ENCODE measurements at places on chromosomes 6 and 20.

- no peak for DNase-seq
Observed at GRCh38 chr6:163797296-163797845, 382.9 kb downstream of the QKI start.

DNA sequence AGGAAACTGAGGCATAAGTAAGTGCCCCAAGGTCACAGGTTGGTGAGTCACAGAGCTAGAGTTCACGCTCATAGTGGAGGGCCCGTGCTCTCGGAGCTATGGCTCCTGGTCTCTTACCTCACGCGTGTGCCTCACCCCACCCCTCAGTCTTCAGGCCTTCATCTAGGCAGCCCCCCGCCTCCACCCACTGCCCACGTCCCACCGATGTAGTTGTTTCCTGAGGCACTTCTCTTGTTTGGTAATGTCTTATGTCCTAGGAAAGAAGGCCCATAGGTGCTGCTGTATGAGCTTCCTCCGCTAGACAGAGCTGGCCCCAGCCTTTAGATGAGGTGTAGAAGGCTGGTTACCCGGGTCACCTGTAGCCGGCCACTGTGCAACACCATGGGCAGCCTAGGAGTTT lies 5.1 kb downstream of the RIPK1 start:
- DNase-seq = no peak

- DNase-seq = no peak
Observed at GRCh38 chr20:8735674-8736073, 333.2 kb upstream of the PLCB4 start.

GRCh38 chr20:19121463-19121862 lies 91.0 kb upstream of the SLC24A3 start:
- no peak for DNase-seq

DNA sequence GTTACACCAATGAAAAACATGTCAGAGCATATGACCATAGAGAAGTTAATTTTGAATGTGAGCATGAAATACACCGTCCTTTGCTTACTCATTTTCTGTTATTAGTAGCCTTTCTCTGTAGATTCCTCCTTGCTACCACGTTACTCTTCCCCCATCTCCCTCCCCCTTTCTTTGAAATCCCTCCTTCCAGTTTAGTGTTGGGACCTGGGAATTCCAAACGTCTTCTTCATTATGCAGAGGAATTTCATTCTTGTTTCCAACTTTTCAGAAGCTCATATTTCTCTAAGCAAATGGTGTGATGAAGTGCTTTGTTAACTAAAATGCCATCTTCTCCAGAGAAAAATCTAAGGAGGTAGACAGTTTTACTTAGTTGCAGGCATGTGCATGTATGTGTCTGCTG lies 122.4 kb downstream of the MCHR2 start:
- no peak for DNase-seq

DNA sequence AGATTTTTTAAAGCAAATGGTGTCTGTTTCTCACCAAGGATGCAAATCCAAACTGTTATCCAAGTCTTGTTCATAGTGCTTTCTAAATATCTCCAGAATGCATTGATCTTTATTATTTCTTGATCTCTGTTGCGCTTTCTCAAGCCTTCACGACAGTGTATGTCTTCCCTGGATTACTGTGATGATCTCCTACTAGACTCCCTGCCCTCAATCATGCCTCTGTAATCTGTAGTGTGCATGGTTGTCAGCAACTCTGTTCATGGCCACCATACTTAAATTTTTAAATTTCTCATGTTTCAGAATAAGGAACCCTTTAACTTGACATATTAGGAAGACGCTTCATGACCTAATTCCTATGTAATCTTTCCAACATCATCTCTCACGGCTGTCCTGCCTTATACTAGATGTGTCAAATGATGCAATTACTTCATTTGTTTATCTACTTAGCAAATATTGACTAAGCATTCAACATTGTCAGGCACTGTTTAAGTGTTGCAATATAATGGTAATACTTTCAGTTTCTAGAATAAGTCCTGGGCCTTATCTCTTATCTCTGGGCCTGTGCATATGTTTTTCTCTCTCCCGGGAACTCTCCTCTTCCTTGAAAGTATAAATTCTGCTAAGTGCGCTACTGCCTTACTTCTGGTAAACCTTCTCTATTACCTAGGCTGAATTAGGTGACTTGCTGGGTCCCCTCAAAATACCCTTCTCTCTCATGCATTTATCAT lies 25.6 kb upstream of the AHI1 start:
- DNase-seq = peak; percentile 47

GRCh38 chr6:3456898-3457709 lies at the start of gene SLC22A23:
Gene SLC22A23, minus strand, starts transcription at chr6:3457050. Its CDS starts 491 bp downstream, at chr6:3456559.
- DNase-seq = peak; percentile 88

DNA sequence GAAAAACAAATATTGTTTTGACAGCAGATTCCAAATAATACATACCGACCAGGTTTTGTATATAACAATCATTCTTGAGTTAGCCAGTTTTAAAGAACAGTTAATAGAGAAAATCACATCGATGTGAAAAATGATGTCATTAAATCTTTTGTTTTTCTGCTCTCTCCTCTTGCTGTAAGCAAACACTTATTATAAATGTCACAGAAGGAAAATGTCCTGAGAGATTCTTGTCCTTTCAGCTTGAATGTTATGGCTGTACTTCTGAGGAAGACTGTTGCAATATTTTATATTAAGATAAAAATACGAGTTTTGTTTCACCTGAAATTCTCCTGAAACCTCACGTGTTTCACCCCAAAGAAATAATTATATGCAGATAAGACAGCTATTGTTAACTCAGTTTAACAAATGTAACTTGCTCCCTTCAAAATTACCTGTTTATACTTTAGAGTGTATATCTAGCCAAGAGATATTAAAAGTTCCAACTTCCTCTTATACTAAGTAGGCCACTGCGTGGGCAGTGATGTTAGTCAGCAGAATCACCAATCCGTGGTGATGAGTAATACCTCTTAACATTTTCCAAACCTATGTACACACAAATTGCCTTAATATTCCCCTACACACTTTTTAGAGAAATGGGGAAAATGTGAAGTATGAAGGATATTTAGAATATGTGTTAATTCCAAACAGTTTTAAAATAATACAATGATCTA lies 1111.4 kb upstream of the CITED2 start:
- no peak for DNase-seq

DNA sequence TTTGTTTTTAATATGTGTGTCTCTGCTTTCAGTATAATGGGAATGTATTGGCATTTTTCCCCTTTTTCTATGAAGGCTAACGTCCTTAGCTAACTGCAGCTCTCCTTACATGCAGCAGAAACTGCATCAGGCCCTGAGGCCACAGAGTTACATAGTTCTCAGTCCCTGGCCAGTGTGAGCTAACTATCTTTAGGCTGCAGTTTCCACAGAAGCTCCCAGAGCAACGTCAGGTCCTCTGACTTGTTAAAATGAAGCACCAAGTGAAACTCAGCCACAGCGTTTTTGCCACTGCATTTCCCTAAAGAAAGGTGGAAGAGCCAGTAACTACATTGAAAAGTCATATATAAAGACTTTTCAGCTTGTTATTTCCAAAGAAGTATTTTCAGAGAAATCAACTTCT lies 244.7 kb downstream of the CBLN4 start:
- no peak for DNase-seq

DNA sequence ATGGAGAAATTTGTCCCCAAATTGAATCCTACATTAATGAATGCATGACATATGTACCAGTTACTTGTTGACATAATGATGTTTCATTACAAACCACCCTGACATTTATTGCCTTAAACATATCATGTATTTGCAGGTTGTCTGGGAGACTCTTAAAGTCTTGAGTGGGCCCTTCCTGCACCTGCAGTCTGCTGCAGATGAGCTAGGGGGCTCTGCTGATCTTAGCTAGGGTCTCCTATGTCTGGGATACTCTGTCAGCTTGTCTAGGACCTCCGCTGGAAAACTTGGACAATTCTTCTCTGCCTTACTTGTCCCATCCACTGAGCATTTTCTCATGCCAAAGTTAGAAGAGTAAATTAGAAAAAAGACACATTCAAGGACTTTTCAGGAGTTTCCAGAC lies 581.6 kb downstream of the HAO1 start:
- no peak for DNase-seq

DNA sequence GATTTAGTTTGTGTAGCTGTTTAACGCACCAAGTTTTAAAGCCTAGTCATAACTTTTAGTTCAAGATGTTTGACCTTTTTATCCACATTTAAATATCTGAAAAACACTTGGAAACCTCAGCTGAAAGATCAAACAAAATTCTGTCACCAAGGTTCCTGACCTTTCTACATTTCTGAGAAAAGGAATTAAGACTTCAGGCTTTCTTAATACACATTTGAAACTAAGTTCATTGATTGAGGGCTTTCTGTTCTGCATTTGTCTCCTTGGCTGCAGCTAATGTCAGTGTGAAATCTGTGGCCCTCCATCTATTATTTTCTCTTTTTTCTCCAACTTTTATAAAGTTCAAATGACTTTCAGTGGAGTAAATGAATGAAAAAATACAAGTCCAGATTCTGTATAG lies 22.7 kb upstream of the FBXL4 start:
- no peak for DNase-seq

DNA sequence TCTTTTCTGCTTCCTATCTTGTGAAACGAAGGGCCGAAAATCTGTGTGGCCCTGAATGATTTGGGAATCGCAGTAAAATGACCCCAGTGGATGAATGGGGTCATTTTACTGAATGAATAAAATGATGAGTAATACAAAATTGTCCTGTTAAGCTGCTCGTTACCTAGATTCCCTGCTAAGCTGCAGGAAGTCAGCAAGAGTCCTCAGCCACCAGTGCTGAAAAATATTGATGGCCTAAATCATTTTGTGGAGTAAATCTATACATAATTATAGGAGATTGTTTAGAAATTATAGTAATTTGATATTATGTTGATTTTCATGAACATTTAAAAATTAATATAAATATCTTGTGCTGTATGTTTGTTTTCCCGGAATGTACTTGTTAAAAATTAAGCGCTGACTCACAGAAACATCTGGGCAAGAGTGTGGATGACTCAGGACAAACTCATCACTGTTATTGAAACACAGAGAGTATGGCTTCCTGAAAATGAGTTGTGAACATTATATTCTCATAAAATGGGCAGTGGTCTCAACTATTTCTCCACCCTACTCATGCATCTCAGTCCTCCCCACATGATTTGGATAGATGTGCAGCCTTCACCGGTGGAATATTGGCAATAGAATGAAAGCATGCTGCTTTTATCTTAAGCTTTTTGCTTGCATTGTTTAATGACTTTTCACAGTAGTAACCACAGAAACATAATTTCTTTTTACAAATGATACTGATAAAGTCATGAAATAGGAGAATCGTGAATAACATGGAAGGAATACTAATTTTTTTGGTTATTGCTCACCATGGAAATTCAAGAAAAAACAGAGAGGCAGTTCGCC lies 36.2 kb upstream of the RGS17 start:
- no peak for DNase-seq

- DNase-seq = peak; percentile 68
Observed at GRCh38 chr6:43495409-43495941, 14.7 kb downstream of the LRRC73 start.

GRCh38 chr20:44911264-44911921 lies 1.5 kb downstream of the PABPC1L start:
- DNase-seq = peak; percentile 87
